Stimulated activated CD4-positive, alpha-beta T cell treated with anti-CD3 and anti-CD28 coated beads, TNF-alpha, amount 100 ng/mL, for 4 hours (primary cell): ENCODE measurements at places on chromosomes 11 and 22.

DNA sequence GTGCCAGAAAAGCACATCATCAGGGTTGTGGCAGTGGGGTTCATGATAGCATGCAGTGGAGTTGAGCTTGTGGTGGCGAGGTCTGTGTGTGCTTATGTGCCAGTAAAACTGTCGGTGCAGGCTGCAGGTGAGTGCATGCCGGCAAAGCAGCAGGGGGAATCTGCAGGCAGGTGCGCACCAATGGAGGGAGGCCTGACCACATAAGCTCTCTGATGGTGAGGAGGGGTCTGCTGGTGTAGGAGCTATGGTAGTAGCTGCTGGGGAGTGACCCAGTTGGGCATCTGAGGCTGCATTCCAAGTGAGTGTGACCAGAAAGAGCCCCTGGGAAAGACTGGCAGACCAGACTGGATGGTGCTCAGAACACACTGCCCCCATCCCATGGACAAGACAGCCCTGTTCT is 121.5 kb downstream of the CNTN5 start:
- no peak for DNase-seq

DNA sequence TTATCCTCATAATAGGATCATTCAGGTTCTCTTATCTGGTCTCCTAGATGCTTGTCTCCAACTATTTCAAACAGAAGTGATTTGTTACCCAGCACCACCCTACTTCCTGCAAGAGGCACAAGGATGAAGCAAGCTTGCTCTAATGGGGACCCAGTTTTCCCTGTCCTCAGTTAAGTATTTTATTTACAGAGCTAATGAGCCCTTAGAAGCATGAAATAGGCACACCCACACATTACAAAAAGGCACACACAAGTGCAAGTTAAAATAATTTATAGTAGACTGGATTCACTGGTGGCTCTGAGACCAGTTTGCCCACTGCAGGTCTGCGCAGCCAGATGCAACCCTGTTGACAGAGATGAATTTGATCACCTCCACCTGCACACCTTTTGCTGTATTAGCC is 167.5 kb downstream of the KIRREL3 start:
- DNase-seq = no peak

- no peak for DNase-seq
Observed at GRCh38 chr11:63660972-63661371, 10.2 kb downstream of the ATL3 start.

DNA sequence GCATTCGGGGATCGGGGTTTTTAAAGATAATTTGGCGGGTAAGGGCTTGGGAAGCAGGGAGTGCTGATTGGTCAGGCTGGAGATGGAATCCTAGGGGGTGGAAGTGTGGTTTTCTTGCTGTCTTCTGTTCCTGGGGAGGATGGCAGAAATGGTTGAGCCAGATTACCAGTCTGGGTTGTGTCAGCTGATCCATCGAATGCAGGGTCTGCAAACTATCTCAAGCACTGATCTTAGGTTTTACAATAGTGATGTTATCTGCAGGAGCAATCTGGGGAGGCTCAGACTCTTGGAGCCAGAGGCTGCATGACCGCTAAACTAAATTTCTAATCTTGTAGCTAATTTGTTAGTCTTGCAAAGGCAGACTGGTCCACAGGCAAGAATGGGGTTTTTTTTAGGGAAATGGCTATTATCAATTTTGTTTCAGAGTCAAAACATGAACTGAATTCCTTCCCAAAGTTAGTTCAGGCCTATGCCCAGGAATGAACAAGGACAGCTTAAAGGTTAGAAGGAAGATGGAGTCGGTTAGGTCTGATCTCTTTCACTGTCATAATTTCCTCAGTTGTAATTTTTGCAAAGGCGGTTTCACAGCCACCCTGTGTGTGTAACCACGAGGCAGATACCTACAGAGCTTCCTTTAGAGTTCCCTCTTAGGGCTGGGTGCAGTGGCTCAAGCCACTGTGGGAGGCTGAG is 10.2 kb downstream of the SCGB1A1 start:
- DNase-seq = no peak

DNA sequence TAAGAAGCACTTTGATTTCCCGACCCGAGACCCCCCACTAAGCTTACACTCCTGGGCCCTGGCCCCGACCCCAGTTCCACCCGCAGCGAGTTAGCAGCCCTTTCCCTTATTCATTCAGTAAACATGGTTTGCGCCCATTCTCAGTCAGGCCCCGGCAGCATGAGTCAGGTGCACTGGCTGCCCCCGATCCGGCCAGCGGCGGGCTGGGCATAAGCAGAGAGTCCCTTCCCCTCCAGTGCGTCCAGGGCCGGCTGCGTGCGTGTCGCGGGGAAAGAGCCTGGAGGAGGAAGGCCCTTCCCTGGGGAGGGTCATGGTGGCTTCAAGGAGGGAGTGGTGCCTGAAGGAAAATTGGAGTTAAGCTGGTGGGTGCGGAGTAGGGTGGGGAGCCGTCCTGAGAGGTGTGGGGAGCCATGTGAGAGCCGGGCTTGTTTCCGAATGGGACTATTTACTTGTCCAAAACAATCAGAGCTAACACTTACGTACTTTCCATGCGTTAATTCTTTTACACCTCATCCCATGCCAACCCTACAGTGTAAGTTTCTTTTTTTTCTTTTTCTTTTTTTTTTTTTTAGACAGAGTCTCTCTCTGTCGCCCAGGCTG is 657 bp downstream of the IGHMBP2 start:
- DNase-seq = peak; percentile 18

- no peak for DNase-seq
Observed at GRCh38 chr11:129388824-129389223, 13.2 kb downstream of the BARX2 start.

DNA sequence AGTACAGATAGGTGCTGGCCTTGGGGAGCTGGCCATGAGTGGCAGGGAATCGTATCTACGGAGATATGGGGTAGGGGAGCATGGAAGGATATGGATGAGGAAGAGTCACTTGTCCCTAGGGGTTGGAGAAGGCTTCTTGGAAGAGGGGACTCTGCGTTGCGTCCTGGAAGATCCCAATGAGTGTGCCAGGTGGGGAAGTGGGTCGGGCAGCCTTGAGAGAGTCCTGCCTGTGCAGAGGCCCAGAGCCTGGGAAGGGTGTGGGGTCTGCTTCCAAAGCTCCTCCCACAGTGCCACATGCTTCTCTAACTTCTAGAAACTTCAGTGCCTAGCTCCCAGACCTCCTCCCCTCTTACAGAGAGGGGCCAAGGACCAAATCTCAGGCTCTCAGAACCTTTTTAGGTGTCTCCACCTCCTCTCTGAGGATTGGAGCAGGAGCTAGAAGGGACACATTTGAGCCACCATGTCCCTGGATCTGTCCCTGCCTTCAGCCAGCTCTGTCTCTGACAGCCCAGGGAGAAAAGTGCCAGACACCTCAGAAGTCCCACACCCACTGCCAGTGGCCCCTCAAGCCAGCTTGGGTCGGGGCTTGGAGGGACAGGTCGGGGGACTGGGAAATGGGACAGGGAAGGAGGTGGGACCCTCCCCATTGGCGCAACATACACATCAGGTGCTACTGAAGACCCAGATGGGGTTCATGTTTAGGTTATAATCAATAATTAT is 11.0 kb downstream of the RHBDD3 start:
- no peak for DNase-seq

DNA sequence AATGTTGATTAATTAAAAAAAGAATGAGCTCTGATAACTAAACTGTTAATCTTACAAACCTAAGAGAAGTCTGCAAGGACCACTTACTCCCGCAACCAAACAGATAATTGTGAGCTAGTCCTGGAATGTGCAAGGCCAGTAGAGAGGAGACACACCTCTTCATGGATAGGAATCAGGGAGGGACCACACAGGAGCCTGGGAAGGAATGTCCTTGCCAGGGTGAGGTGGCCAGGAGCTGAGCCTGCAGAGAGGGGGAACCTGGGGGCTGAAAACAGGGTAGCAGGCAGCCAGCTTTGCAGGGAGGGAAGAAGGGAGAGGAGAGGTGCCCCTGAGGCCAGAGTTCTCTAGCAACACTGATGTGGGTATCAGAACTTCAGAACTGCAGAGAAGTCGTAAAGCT is 9.4 kb upstream of the NLRP10 start:
- DNase-seq = no peak

GRCh38 chr11:73404506-73405145 is 28.4 kb downstream of the RELT start:
- DNase-seq = no peak

DNA sequence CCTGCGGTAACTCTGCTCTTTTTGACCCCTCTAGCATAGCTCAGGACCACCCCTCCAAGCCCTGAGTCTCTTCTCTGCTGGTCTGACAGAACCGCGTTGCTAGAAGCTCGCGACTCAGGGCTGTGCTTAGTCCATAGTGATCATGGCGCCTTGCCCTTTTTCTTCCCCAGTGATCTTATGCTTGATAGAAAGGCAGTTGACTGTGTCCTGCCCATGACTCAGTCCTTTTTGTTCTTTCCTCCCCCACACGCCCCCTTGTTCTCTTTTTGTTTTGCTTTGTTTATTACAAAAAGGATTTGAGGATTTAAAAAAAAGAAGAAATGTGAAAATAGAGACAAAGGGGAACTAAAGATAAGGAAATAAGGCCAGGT is 17.5 kb downstream of the IL17RA start:
- no peak for DNase-seq

GRCh38 chr22:33829546-33830280 is 90.6 kb downstream of the LARGE1 start:
- DNase-seq = no peak

DNA sequence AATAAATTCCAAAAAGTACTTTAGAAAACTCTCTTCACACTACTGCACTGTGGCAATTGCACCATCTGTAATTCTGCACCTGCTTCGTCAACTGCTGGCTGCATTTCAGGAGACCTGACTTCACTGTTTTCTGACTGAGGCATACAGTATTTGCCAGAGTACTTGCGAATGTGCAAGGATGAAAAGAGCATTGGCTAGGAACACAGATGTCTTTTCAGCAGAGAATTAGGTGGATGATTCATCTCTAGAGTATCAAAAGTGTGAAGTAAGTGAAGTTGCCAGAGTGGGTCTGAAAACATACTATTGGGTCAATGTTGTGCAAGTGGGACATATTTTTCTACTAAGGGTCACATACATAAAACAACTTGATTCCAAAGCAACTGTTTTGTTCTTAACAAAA is 427.5 kb upstream of the CCDC90B start:
- DNase-seq = no peak

- DNase-seq = no peak
Observed at GRCh38 chr11:57357856-57358255, 19.7 kb downstream of the P2RX3 start.

GRCh38 chr11:123475469-123475868 is 45.4 kb downstream of the GRAMD1B start:
- no peak for DNase-seq

GRCh38 chr22:28884747-28885350 is 1.5 kb downstream of the ZNRF3 start:
- DNase-seq = no peak

GRCh38 chr11:38060136-38060535 is 1462.1 kb upstream of the RAG2 start:
- no peak for DNase-seq
